Effector CD4-positive, alpha-beta T cell (primary cell): ENCODE measurements at places on chromosomes 2 and 18.
A peak's percentile ranks its signal among the peaks of the same experiment; 100 is the strongest.

DNA sequence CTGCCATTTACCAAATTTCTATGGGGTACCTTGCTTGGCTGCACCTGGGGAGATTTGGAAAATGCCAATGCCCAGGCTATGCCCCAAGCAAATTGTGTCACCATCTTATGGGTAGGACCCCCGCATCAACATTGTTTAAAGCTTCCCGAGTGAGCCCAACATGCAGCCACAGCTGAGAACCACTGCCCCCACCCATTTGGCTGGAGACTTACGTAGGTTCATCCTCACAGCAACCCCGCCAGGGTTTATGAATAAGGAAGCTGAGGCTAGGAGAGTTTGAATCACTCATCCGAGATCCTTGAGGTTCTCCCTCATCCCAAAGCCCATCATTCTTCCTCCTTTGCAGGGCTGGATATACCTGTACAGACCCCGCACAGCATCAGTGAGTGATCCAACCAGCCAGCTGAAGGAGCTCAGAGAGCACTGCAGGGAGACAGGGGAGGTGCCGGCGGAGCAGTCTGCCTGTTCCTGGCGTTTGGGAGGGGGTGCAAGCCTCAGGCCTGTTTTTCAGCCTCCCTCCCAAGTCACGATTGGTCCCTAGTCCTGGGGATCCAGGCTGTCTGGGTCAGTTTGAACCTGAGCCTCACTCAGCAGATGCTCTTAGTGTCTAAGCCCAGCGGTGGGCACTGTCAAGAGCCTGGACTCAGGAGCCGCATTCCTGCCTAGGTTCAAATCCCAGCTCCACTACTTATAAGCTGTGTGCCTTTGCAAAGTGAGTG is 164.9 kb downstream of the SMAD7 start:
- DNase-seq: no peak

- no peak for DNase-seq
Measured at GRCh38 chr2:236811062-236811656, 241.5 kb downstream of the ACKR3 start.

- DNase-seq: peak; percentile 69
Measured at GRCh38 chr2:177763531-177764265, 308.9 kb downstream of the PDE11A start.

- DNase-seq: no peak
Measured at GRCh38 chr18:11392980-11393885, 216.2 kb upstream of the SLC35G4 start.

DNA sequence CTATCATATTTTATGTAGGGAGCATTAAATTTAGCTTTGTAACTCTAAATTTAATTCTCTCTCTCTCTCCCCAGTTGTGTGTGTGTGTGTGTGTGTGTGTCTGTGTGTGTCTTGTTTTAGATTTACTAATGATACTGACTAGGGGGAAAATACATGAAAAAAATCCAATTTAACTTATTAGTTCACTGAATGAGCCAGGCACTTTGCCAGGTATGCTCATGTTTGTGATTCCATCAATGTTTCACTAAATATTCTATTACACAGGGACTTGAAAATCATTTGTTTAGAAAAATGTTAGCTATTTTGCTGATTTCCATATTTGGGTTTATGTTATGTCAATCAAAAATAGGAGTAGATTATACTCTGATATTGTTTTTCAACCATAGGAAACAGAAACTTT is 203.7 kb upstream of the ZNF804A start:
- no peak for DNase-seq

DNA sequence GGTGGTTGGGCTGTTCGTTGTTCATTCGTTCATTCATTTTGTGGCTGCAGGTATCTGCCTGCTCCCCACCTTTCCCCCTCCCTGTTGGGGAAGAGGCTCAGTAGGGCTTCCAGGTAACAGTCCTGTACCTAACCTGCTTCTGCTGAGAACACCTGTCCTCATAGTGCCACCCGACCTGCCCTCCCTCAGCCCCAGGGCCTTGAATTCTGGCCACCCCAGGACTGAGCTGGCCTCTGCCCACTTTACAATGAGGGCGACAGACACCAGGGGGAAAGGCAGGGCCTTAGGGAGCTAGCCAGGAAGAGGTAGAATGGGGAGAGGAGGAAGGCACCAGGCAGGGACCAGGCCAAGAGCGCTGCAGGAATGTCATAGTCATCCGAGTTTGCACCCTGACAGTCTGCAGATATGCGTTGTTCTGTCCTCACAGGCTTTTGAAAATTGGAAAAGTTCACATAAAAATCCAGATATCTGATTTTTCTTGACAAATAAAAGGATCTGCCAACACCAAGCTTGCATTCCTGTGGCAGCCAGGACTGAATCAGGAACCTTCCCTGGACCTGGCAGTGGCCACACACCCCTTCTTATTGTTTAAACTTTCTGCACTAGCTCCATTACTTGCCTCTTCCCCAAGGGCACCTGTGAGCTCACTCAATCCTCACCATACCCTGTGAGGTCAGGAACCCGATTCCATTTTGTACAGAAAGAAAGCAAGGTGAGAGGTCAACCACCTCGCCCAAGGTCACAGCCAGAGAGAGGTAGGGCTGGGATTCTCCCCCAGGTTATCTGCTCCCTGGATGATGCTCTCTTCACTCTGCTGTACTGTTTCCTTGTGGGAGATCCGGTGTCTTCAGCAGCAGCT is 35.3 kb upstream of the MRPL33 start:
- no peak for DNase-seq

- DNase-seq: no peak
Measured at GRCh38 chr2:175647058-175647457, 355.0 kb downstream of the LNPK start.

- no peak for DNase-seq
Measured at GRCh38 chr2:102282678-102283091, 28.7 kb upstream of the IL1RL1 start.

DNA sequence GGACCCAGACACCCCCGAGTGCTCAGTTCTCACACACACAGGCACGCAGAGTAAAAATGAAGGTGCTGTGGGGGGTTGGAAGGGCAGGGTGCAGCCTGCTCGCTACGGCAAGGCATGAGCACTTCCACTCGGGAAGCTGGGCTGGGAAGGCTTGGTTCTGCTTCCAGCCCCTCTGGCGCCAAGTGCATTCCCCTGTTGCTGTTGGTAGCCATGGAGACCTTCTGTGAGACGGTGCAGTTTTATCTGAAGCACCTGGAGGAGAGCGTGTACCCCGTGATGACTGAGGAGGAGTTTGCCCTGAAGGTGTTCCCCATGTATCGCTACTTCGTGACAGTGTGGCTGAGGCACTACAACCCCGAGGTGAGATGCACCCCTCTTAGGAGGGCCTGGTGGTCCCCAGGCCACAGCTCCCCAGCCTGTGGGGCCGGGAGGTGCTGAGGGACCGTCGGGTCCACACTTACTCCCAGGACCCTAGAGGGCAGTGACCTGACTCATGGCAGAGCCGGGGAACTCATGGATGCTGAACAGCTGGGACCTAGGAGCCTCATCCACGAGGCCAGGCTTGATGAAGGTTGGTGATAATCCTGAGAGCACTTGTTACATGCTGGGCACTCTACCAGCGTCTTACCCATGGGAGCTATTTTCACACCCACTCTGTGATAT is 15.5 kb downstream of the MROH2A start:
- DNase-seq: no peak

DNA sequence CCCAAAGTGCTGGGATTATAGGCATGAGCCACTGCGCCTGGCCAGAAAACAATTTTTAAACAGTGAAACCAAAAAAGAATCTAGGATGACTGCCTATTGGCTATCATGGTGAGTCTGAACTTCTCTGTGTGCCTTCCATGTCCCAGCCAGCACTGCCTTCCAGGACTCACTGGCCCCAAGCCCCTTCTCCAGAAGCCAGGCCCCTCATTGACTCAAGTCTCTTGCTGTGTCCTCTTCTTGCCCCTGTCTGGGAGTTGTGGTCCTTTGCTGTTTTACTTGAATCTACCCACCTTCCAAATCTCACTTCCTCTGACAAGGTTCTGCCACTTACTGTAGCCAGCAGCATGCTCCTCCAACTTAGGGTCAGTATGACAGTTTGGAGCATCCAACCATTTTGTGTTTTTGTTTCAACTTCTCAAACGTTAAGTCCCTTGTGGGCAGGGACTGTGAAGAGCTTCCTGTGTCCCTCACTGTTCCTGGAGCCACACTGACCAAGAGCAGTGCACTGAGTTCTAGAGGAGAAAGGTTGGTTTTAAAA is 41.7 kb downstream of the ST3GAL5 start:
- no peak for DNase-seq

- DNase-seq: no peak
Measured at GRCh38 chr2:54306556-54306955, 50.5 kb upstream of the TSPYL6 start.

GRCh38 chr2:26562811-26563645 is 78.1 kb downstream of the CIB4 start:
- no peak for DNase-seq

DNA sequence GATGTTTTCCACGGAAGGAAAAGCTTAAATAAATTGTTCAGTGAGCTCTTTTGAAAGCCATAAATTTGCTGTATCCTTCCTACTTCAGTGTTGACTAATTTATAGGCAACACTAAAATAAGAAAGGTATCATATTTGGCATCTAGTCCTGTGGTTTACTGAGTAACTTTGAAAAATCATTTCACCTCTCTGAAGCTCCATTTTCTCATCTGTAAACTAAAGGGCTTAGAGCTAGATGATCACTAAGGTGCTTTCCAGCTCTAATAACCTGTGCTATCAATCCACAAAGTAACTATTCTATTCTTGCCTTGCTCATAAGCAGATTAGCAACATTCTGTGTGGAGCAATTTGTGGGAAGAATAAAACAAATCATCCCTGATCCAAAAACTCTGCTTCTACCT is 3.6 kb upstream of the MYOM1 start:
- no peak for DNase-seq

DNA sequence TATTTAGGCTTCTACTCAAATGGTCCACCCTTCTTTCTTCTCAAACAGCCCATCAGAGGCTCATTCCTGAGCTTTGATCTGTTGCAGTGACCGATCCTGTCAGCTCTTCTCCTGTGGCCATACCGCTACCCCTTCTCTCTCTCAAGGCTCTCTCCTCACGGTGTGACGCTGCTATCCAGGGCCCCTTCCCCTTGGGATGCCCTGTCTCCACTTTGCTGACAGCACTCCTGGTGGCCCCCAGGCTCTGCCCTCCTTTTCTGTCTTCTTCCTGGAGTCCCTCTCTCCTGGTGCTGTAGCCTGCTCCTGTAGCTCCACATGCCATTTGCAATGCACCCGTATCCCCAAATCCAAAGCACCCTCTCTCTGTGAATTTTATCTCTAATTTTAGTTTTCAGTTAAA is 45.4 kb upstream of the CTAGE1 start:
- no peak for DNase-seq

DNA sequence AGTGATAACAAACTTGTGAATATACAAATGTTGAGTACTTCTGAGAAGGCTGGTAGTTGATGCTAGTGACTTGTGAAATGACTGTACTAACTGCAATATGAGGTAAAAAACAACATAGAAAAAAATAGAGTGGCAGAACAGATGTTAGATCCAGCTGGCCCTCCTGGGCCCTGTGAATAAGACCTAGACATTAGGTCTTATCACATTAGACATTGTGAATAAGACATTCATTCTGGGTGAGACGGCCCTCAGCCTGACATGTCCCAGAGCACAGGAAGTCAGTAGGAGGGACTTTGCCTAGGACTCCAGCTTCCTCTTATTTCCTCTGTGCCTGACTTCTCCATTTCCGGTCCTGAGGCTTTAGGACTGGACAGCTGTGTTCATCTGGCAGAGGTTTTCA is 22.9 kb downstream of the DOK1 start:
- no peak for DNase-seq

DNA sequence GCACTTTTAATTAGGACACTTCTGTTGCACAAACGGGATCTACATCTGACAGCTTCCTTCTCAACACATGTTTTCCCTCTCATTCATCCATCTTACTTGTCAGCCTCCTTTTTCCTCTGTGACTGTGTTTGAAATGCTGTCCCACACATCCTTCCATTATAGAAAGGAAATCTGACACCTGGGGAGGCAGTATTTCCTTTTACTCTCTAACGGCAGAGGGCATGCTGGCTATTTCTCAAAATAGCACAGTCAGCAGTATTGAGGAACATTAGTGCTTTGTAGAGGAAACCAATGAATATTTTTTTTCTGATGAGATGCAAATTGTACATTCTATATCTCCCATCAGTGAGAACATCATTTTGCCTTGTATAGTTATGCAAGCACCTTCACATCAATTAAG is 668.7 kb downstream of the SLC4A3 start:
- no peak for DNase-seq

DNA sequence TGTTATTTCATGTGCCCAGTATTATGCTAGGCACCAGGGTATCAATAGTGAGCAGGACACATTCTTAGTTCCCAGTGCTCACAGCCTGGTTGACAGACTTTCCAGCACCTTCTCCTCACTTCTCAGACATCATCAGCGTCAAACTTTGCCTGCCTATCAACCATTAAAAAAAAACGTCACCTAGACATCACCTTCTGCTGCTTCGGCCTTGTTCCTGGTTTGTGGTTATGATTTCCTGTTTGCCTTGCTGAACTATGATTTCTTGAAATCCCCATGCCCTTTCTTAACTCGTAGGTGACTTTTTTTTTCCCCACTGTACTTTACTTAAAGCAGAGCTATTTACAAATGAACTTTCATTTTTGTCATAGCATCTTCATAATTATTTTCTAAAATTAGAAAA is 60.4 kb upstream of the NABP1 start:
- peak; percentile 55 for DNase-seq

- no peak for DNase-seq
Measured at GRCh38 chr2:224666951-224667553, 49.1 kb downstream of the CCDC195 start.

DNA sequence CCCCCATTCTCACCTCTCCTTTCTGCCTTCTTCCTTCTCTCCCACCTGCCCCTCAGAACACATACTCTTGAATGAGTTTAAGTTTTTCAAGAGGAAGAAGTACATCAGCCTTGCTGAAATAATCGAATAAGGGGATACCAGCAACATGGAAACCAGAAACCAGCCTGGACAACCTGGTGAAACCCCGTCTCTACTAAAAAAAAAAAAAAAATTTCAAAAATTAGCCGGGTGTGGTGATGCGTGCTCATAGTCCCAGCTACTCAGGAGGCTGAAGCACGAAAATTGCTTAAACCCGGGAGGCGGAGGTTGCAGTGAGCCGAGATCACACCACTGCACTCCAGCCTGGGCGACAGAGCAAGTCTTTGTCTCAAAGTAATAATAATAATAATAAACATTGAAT is 75.0 kb upstream of the SLC1A4 start:
- no peak for DNase-seq

DNA sequence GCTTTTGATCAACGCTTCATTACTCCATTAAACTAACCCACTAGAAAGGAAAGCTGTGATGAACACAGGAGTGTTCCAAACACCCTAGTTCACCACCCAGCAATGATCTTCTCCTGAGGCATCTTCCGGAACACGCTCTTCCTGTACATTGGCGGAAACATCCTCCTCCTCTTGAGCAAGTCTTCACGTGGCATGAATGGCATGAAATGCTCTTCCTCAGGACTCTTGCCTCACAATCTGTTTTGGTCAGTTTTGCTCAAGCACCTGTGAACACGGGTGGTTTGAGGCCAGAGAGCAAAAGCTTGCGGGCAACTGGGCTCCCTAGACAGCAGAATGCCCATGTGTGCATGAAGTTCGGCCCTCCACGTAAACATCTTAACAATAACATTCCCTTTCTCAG is 734.2 kb upstream of the SALL3 start:
- DNase-seq: no peak
